ENCODE measurements at places on chromosomes 1 and 21.

DNA sequence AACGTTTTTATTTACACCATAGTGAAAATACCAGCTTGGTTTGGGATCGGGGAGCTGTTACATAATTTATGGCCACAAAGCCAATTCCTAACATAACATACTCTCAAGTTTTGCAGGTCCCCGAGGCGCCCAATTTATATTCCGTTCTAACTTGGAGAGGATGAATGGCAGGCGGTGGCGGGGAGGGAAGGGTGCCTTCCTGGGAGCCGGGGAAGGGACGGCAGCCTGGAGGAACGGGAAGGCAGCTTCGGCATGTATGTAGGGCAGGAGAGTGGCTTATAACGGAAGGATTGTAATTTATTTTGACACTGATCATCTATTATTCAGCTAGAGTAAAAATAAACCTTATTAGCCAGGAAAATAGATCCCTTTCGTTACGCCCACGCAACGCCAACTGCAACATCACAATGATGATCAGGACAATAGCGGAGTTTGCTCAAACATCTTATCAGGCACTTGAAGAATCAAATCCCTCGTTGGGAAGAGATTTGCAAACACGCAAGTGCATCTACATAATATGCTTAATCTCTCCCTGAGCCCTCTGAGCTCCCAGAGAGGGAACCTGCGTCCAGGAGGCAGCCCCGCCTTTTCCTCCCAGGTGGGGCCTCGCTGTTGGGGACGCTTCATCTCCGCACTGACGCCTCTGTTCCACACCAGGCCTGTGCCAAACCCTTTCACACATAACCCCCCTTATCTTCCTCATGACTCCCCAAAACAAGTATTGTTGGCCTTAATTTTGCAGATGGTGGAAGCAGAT is 93.7 kb upstream of the C1orf174 start:
- no peak overlapping the region for H3K4me3 ChIP-seq
- no peak for DNase-seq

DNA sequence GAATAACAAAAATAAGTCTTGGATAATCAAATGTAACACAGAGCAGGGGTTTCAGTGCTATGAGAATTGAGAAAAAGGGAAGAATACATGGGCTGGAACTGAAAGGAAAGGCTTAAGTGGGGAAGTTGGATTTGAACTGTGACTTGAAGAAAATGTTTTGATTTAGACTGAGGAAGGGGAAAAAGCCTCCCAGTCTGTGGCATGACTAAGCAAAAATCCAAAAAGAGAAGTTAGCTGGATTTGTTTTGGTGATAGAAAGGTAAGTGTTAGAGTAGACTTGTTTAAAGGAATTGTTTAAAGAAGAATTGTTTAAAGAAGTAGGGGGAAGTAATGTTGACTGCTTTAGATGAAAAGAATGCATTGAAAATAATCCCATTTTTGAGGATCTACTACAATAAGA is 46.0 kb downstream of the KCNK2 start:
- H3K4me1 ChIP-seq = no peaks in the 10 kb centered on the region
- no peaks in the 10 kb centered on the region for H3K36me3 ChIP-seq
- no peak overlapping the region for H3K4me3 ChIP-seq
- peaks cover 4% of the 10 kb centered on the region for H3K27me3 ChIP-seq
- DNase-seq = no peak
- H3K27ac ChIP-seq = no peak overlapping the region

- no peaks in the 10 kb centered on the region for H3K36me3 ChIP-seq
- DNase-seq = no peak
- peaks cover 66% of the 10 kb centered on the region for H3K27me3 ChIP-seq
- H3K4me1 ChIP-seq = peaks cover 72% of the 10 kb centered on the region
Observed at GRCh38 chr1:10724948-10725847, 71.2 kb downstream of the CASZ1 start.

- H3K4me1 ChIP-seq = peaks cover 6% of the 10 kb centered on the region
- H3K36me3 ChIP-seq = peaks cover 51% of the 10 kb centered on the region
- peak overlapping the region; percentile 80 for H3K27ac ChIP-seq
- no peaks in the 10 kb centered on the region for H3K27me3 ChIP-seq
- DNase-seq = no peak
- H3K4me3 ChIP-seq = no peak overlapping the region
Observed at GRCh38 chr1:10161541-10162290, 48.7 kb upstream of the KIF1B start.

DNA sequence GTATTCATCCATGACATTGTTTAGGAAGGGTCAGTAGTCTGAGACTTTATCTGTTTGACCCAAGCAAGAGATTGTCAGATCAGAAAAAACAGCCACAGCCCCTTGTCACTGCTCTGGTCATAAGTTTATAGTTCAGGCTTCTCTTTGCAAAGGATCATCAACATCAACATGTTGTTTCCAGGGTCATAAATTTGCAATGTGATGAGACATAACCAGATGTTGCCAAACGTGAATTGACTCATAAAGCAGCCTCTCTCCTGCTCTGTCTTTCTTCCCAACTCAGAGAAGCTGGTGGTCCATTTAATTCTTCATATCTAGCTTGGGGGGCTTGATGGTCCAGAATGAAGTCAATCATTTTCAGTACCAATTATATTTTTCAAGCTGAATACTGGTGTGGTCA is 507.2 kb upstream of the PBX1 start:
- H3K36me3 ChIP-seq = no peaks in the 10 kb centered on the region
- H3K4me1 ChIP-seq = peaks cover 17% of the 10 kb centered on the region
- no peaks in the 10 kb centered on the region for H3K27me3 ChIP-seq
- no peak overlapping the region for H3K27ac ChIP-seq
- no peak for DNase-seq

DNA sequence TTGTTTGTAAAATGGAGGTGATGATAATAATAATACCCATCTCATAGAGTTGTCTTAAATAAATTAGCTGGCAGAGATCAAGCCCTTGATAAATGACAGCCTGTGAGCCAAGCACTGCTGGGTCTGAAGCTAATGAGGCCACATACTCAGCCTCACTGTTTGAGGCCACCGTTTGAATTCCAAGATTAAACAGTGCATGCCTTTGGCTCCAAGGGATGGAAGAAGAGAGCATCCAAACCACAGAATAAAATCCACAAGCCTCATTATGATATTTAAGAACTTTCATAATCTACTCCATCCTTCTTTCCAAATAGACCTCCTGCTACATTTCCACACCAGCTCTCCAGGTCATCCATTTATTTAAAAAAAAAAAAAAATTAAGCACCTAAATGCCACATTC is 29.0 kb downstream of the TGFBR3 start:
- H3K27me3 ChIP-seq = no peaks in the 10 kb centered on the region
- no peaks in the 10 kb centered on the region for H3K4me1 ChIP-seq
- H3K36me3 ChIP-seq = no peaks in the 10 kb centered on the region
- no peak overlapping the region for H3K4me3 ChIP-seq
- DNase-seq = no peak

GRCh38 chr1:180816132-180816531 is 96.6 kb upstream of the KIAA1614 start:
- H3K27ac ChIP-seq = no peak overlapping the region
- no peak for DNase-seq
- H3K36me3 ChIP-seq = peaks cover 37% of the 10 kb centered on the region
- no peak overlapping the region for H3K4me3 ChIP-seq

DNA sequence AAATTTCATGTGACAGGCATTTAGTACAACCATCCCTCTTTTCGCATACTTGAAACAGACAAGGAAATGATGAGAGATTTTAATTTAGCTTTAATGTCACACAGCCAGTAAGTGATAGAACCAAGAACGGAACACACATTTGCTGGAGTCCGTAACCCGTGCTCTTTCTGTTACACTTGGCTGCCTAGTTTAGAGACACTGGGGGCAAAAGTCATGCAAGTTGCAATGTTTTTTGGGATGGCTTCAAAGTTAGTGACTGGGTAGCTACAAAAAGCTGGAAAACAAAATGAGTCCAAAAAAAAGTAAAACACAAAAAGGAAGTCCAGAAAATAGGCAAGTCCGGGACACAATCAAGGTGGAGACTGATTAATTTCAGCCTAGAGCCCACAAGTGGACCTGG is 5.9 kb downstream of the NID1 start:
- no peak for DNase-seq
- no peak overlapping the region for H3K27ac ChIP-seq
- H3K4me1 ChIP-seq = peaks cover 33% of the 10 kb centered on the region
- H3K4me3 ChIP-seq = no peak overlapping the region
- peaks cover 35% of the 10 kb centered on the region for H3K36me3 ChIP-seq

- no peaks in the 10 kb centered on the region for H3K36me3 ChIP-seq
- H3K4me1 ChIP-seq = no peaks in the 10 kb centered on the region
- H3K27me3 ChIP-seq = peaks cover 48% of the 10 kb centered on the region
- H3K4me3 ChIP-seq = no peak overlapping the region
Observed at GRCh38 chr21:42423197-42423675, 19.5 kb downstream of the UBASH3A start.
